ENCODE measurements at places on chromosomes 4 and X.

DNA sequence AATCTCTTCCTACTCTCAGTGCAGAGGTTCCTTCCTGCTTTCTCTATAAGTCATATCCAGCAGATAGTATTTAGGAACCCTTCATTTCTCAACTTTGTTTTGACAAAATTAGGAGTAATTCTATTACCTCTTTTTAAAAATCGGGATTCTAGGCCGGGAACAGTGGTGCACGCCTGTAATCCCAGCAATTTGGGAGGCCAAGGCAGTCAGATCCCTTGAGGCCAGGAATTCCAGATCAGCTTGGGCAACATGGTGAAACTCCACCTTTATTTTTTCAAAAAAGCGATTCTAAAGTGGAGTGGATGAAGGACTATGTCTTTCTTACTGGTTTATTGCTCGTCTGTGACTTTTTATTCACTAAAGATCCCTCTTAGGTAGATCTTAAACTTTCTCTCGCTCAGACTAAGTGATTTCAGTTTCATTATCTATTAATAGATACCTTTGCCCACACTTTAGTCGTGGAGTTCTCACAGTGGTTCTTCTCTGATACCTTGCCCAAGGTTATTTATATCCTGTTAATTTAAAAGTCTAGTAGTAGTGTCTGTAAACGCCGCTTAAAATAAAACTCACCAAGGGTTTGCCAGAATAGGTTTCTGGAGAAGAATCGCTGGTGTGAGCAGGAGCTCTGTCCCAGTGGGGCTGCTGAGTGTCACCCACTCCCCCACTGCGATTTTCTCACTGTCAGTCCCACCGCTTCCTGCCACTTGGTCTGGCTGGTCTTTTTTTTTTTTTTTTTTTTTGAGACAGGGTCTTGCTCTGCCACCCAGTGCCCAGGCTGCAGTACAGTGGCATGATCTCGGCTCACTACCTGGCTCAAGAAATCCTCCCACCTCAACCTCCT, 27.0 kb upstream of the TMEM131L start:
- DNase-seq: peak; percentile 23

DNA sequence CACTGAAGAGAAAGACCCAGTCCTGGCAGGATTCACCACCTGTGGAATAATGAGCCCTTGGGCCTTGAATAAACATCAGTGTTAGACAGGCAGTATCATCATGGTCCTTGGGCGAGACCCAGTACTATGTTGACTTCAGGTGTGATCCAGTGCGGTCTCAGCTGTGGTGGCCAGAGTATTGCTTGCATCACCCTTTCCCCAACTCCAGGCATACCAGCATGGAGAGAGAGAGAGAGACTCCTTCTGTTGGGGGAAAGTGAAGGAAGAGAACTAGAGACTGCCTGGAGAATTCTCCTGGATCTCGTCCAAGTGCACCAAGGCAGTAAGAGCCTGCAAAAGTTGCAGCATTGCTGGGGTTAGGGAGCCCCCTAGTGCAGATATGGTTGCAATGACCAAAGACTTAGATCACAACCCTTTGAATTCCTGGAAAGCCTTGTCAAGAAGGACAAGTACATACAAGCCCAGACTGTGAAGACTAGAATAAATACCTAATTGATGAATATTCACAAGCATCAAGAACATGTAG, 61.1 kb upstream of the VAMP7 start:
- peak; percentile 12 for DNase-seq

GRCh38 chr4:16125571-16126445, 42.0 kb upstream of the PROM1 start:
- no peak for DNase-seq

- DNase-seq: no peak
Measured at GRCh38 chr4:52660643-52661042, 1.5 kb upstream of the USP46 start.

- DNase-seq: no peak
Measured at GRCh38 chrX:129654652-129655546, at the start of gene APLN. TSS of gene APLN (minus strand) at chrX:129654956. CDS start at chrX:129654630, 326 bp downstream.

- no peak for DNase-seq
Measured at GRCh38 chrX:132294192-132294591, 74.9 kb upstream of the RAP2C start.

GRCh38 chrX:74133156-74133796, 170.7 kb upstream of the ZCCHC13 start:
- DNase-seq: no peak

GRCh38 chr4:61571761-61572559, 371.8 kb downstream of the ADGRL3 start:
- DNase-seq: no peak

GRCh38 chr4:109967798-109968520, 55.3 kb downstream of the EGF start:
- DNase-seq: no peak

DNA sequence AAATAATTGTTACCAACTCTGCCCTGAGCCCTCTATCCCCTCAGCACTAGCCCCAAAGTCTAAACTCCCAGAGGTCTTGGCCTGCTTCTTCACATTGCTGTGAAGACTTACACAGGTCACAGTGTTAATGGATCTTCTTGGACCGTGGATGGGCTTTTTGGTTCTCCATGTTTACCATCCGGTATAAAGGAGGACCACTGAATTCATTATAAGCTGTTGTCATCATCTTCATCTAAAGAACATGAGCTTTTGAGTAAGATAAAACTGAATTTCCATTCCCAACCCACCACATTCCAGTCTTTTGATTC, 8.5 kb downstream of the NUDT11 start:
- DNase-seq: no peak

DNA sequence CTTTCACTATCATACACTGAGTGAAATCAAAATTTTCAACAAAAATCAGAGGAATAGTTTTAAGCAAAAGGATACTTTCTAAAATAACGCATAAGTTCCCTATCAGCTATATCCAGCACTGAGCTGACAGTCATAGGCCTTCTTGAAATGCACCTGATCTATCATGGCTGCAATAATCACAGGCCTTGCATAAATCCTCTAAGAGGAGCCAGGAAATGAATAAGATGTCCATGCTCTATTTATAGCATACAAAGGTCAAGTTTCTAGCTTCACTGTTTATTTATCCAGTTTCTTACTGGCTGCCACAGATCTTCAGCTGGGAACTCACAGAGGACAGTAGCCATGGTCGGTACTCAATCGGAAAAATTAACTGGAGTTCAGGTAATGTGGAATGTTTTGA, 235.9 kb upstream of the DMD start:
- no peak for DNase-seq

DNA sequence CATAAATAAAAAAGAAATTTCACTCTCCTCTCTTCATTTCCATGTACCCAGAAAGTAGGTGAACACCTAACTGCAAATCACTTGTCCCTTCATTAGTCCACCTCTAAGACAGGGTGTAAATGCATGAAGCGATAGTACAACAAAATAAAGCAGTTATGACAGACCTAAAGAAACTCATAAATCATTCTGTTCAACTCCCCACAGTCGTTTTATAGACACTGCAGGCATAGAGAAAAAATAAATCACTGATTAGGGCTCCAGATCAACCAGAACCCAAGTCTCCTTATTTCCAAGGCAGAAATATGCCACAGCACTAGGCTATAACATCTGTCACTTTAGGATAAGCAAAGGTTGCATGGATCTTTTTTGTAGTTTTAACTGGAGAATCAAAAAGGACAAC, 3.0 kb downstream of the RASGEF1B start:
- DNase-seq: no peak

DNA sequence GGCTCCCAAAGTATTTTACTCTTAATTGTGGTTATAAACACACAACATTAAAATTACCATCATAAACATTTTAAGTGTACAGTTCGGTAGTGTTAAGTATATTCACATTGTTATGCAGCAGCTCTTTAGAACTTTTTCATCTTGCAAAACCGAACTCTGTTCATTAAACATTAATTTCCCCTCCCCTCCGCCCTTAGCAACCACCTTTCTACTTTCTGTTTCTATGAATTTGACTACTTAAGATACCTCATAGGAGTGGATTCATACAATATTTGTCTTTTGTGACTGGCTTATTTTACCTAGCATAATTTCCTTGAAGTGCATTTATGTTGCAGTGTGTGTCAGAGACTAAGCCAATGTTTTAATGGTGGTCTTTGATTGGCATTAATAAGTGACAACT, 32.6 kb downstream of the IL13RA1 start:
- no peak for DNase-seq

DNA sequence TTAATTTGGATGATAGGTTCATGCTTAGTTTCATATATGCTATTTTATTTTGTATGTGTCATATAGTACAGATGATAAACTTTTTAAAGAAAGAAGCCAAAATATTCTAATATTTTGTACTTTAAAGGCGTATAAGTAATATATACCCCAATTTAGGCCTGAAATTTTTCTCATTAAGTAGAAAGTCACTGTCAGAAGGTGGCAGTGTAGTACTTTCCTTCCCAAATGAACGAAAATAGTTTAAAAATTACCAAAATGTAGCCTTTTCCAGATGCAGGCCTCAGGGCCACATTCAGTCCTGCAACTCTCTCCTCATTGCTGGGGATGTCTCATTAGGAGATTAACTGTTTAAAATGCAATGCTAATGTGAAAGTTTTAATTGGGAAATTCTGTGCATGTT, 1263.6 kb downstream of the C4orf33 start:
- DNase-seq: no peak

DNA sequence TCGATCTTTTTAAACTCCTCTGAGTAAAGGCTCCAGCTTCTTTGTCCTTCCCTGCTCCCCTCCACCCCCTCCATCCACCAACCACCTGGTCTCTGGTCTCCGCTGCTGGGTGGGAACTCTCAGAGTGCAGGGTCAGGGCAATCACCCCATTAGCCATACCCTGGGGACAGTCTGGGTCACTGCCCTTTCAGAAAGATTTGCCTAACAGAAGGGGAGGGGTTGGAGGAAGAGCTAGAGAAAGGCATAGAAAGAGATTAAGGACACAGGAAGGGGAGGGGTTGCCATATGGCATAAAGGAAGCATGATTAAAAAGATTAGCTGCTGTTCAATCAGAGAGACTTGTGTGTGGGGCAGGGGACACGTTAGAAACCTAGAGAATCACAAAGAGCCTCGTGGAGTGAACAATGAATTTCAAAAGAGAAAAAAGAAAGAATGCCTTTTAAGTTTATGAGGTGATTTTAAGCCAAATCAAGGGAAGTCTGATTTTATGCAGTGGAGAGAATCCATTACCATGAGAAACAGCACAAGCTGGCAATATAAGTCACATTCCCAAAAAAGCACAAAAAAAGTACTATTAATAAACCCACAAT, 115.5 kb upstream of the ACSL4 start:
- no peak for DNase-seq

DNA sequence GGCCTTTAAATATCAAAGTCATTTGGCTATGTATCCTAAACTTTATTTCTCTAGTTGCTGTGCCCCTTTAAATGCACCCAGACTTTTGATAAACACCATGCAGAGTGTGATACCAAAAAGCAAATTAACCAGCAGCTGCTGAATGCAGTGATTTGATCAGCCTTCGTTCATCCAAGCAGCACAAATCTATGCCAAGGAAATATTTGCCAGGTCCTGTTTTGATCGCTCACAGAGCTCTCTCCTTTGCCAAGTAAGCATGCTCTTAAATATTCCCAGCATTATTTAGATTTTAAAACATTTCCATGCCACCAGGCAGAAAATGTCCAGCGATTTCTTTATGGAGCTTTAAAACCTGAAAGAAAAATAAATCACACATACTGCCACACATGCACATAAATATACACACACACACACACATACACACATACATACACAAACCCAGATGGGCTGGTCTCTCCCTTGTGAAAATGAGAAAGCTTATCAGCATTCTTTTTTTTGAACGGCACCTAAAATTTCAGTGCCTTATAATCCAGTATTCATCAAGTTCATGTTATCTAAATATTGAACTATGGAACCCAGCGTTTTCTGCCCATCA, 35.7 kb downstream of the BTC start:
- DNase-seq: no peak

DNA sequence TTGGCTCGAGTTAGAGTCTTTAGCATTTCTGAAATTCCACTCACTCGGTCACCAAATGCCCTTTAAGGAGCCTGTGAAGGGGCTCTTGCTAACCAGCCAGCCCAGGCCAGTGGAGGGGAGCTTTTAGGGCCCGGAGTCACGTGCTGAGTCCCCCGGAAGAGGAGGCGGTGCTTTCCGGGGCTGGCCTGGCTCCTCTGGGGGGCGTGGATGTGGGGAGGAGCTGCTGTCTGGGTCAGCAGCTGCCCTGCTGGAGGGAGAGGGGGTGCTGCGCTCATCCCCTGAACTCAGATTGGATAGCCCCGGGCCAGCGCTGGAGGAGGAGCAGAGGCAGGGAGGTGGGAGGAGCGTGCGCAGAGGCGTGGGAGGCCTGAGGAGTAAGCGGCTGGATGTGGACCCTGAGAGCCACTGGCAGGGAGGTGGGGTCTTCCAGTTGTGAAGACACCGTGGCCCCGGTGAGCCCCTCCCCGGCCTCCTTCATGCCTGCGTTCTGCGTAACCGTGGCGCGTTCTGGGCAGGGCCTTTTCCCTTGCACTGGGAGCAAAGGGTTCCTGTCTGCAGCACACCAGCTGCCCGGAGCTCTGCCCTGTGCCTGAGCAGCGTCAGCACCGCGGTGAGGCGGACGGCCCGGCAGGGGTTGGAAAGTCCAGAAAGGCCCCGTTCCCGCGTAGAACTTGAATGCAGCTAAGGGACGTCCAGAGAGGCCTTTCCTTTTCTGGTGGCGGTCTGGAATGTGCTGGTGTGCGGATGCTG, 19.7 kb downstream of the MAEA start:
- peak; percentile 24 for DNase-seq

GRCh38 chr4:53547983-53548382, 43.3 kb downstream of the LNX1 start:
- no peak for DNase-seq

DNA sequence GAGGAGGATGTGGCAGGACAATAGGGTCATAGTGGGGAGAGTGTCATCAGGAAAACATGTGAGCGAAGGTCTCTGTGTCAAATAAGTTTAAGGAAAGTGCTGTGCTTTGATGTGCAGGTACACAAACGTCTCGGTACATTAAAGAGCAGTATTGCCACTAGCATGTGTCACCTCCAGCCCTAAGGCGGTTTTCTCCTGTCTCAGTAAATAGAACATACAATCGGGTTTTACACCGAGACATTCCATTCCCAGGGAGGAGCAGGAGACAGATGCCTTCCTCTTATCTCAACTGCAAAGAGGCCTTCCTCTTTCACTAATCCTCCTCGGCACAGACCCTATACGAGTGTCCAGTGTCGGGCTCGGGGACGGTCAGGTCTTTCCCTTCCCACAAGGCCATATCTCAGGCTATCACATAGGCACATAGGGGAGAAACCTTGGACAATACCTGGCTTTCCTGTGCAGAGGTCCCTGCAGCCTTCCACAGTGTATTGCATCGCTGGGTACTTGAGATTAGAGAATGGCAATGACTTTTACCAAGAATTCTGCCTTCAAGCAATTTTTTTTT, 684.5 kb downstream of the PDHA2 start:
- DNase-seq: no peak

- DNase-seq: no peak
Measured at GRCh38 chrX:104370089-104370488, 115.4 kb upstream of the ESX1 start.

- no peak for DNase-seq
Measured at GRCh38 chr4:107855723-107856122, 31.0 kb downstream of the SGMS2 start.

DNA sequence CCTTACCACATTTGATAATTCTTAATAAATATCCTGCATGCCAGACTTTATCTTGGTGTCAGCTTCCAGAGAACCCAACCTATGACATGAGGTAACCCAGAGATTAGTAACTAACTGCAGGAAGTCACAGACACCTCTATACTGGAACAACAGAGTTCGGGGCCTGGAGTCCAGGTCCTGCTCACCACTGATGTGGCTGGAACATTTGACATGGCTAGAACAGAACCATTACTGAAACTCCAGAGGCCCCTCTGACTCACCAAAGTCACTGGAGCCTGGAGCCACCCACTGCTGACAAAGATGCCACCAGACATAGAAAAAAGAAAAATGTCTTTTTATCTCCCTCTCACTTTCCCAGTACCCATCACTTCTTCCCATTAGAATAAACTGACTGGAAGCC, 403.7 kb downstream of the MID1IP1 start:
- no peak for DNase-seq

Data from activated T-cell treated with anti-CD3 and anti-CD28 coated beads for 1 hour (primary cell).